Upper lobe of left lung (tissue), 6 donors: ENCODE measurements at places on chromosomes 7 and 10. TPM values are rescaled to one million over a fixed set of nuclear protein-coding genes. Genes with fewer than 3 reads are reported as not detected.

The C7orf33 gene
- not detected for total RNA-seq

The CDC14C gene
- not detected for total RNA-seq

GRCh38 chr10:6297522-6297921, 94.8 kb downstream of the PFKFB3 start:
- no peak overlapping the region for H3K4me3 ChIP-seq
- no peaks in the 10 kb centered on the region for H3K36me3 ChIP-seq
- peaks cover 26% of the 10 kb centered on the region for H3K4me1 ChIP-seq
- no peaks in the 10 kb centered on the region for H3K27me3 ChIP-seq

DNA sequence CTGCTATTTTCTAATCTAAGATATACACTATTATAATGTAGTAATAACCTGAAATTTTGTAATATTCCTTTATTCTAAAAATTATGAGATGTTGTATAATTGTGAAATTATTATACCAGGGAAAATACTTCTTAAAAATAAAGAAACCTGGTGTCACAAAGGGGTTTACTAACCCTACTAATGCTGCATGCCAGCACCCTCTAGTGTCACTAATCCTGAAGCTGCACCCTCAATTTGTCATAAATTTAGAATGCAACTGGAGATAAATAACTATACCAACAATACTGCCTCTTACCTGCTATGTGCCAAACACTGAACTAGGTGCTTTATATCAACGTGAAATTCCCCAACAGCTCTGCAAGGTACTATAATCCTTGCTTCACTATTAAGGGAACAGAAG, 30.8 kb downstream of the TM9SF3 start:
- no peaks in the 10 kb centered on the region for H3K27me3 ChIP-seq
- no peak overlapping the region for H3K27ac ChIP-seq
- peaks cover 21% of the 10 kb centered on the region for H3K36me3 ChIP-seq
- H3K4me1 ChIP-seq, result no peaks in the 10 kb centered on the region
- DNase-seq, result no peak
